Right renal cortex interstitium (tissue), 3 donors: ENCODE measurements at places on chromosomes 5 and 9.

DNA sequence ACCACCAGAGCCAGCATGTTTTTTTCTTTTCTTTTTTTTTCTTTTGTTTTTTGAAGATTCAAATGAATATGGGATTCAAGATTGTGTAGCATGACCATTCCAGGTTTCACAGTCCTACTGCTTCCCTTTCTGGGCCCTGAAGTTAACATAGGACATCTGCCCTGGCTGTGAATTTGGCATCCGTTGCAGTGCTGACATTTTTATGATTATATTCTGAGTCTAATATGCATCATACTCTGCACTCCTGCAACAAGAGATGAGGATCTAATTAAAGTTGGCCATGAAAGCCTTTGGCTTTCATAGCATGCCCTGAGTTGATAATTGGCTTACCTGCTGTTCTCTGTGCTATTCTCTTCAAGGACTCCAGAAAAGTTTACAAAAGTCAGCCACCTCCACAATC is 29.8 kb downstream of the C5orf22 start:
- no peak for DNase-seq

DNA sequence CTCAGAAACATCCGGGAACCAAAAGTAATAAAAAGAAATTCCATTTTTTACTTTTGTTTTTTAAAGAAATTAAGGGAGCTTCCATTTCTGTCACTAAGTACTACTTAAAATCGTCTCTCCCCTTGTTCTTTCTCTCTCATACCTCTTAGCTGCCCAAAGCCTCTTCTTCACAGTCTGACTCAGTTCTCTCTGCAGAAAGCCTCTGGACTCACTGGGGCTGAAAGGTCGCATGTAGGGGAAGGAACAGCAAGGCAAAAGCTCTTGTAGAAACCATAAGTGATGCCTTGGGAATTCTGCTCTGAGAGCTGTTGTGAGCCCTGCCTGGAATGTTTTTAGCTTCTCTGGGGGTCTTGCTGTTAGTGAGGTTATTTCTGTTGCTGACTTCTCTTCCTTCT is 100.8 kb upstream of the RANBP3L start:
- DNase-seq, result no peak

- no peak for DNase-seq
Observed at GRCh38 chr5:139964266-139964993, 78.7 kb downstream of the NRG2 start.

DNA sequence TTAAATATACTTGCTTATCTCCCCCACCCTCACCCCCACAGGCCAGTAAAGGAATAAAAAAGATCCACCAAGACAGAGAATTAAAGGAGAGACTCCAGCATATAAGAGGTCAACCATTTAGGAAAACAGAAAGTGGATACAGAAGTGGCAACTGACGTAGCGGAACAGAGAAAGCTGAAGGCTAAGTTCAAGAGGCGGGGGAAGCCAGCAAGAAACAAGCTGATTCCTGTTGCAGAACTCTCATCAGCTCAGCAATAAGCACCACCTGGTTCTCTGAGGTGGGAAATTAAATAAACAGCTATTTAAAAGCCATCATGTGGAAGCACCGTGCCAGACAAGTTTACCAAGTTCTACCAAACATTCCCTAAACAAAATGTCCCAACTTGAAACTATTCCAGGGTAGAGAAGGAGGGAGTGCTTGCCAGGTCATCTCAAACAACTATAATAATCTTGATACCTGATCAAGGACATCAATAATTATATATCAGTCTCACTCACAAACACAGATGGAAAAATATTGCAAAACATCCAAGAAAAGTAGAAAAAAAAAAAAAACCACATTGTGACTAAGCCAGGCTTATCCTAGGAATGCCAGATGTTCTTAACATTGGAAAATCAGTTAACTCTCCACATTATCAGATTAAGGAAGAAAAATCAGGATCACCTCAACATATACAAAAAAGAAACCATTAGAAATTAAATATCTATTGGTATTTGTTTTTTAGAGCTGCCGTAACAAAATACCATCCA is 7.3 kb upstream of the ARL15 start:
- DNase-seq, result no peak

DNA sequence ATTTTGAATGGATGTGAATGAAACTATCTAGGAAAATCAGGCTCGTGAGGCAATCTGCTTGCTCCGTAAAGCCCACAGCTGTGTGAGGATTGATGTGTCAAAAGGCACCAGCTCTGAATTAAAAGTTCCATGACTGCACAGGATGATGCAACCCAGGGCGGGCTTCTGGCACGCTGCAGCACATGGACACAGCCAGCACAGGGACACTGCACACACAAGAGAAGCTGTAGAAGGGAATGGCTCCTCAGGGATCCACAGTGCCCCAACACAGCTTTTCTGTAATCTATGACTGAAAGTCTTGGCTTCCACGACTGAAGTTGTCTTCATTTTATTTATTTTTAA is 151.0 kb downstream of the GCNT1 start:
- no peak for DNase-seq

DNA sequence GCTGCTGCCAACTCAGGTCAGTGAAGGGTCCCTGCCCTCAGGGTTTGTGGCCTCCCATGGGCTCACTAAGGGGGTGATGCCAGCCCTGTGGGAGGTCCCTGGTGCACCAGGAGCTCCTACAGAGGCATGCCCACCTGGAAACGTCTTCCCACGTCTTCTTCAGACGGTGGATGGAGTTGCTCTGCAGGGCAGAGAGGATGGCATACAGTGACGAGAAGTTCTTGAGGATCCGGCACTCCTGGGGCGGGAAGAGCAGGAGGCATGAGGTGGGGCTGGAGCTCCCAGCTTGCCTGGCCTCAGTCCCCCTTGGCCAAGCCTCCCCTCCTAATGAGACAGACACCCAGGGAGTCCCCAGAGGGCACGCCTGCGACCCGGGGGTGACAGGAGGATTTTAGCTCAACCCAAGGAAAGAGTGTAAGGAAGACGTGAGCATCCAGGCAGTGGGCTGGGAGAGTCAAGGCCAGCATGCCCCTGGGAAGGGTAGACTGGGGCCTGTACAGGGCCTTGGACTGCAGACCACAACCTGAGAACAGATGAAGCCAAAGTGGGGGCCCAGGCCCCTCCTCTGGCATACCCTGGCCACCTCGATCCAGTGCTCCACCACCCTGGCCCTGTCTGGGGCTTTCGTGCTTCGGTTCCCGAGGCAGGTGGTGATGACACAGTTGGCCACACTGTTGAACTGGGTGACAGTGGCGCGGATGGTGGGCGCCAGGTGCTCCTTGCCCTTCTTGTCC is 14.4 kb downstream of the RALGDS start:
- DNase-seq, result no peak

DNA sequence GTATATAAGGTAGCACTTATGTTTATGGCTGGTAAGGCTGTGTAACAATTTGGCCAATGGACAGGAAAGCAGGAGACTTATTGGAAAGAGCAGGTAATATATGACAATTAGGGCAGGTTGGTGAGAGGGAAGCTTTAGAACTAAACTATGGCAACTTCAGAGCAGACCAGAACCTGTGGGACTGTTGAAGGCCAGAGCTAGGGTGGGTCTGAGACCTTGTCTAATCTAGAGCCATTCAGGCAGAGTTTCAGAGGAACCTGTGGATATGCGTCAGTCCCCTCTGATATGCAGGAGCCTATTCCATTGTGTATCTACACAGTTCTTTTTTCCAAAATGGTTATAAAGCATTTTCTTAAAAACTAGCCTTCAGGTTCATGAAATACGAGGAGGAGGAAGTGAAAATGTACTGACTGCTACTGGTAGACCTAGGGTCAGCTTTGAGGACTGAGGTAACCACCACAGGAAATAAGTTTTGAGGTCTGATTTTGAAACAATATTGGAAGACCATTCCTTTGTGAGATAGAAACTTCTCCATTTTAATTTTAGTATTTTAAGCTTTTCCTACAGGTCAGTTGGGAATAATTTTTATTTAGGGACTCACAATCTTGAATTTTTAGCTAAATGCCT is 37.6 kb downstream of the ELL2 start:
- no peak for DNase-seq

DNA sequence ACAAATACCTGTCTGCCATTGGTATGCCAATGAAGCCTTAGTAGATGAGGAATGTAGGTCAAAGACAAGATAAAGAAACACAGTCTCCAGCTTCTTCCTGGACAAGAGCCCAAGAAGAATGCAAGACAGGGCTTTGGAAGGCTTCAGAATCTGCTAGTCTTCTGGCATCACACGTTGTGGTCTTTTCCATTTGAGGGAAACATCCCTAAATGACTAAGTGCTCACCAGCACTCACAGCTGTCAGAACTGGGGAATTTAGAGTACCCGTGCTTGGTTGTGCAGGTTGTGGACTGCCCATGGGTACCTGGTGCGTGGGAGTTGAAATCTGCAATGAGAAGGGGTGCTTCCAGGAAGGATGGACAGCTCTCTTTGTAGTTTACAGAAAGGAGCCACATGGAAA is 27.1 kb upstream of the NFIB start:
- no peak for DNase-seq

DNA sequence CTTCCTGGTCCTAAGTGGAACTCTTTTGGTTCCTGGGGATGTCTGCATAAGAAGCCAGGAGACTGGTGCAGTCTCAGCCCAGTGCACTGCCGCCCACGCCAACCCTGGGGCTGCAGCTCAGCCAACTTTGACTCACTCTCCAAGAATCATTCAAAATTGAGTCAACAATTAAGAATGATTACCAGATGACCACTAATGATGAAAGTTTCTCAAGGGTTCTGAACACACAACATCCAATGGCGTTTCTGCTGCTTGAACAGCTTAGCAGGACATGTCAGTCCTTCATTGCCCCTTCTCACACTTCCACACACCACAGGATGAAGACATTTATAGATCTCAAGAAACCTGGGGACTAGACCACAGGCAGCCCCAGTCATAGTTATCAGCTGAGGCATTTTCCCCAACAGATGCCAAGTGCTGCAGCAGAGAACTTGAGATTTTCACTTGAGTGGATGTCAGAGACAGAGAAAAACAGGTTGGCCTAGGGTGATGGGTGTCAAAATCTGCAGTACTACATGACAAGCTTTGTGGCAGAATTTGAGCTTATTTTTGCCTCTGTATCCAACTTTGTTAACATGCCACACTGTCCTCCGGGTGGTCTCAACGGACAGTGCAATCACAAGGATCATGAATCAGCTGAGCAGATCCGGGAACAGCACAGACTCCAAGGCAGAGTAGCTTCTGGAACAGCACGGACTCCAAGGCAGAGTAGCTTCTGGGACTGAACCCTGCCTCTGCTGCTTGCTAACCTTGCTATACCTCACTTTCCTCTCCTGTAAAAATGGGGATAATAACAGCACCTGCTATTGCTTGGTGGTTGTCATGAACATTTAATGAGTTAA is 356.1 kb downstream of the SPOCK1 start:
- DNase-seq, result no peak

DNA sequence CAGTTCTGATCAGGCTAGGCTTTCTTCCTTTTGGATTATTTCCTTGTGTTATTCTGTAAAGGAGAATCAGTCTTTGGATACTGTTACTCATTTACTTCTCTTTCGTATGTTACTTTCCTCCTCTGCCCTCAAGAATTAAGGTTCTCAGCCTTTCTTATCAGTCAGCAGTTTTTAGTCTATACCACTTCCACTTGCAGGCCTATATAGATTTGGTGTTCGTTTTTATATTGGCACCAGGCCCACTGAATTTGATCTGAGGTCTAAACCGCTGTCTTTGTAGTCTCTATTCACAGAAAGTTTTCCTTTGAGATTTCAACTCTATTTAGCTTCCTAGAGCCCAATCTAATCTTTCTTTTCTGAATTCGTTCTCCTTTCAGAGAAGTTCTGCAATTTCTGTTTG is 62.8 kb downstream of the ERBIN start:
- DNase-seq, result no peak
